ENCODE measurements at places on chromosomes 16 and 17.

GRCh38 chr17:61461967-61462718 is 9.9 kb downstream of the TBX4 start:
- DNase-seq, result no peak

DNA sequence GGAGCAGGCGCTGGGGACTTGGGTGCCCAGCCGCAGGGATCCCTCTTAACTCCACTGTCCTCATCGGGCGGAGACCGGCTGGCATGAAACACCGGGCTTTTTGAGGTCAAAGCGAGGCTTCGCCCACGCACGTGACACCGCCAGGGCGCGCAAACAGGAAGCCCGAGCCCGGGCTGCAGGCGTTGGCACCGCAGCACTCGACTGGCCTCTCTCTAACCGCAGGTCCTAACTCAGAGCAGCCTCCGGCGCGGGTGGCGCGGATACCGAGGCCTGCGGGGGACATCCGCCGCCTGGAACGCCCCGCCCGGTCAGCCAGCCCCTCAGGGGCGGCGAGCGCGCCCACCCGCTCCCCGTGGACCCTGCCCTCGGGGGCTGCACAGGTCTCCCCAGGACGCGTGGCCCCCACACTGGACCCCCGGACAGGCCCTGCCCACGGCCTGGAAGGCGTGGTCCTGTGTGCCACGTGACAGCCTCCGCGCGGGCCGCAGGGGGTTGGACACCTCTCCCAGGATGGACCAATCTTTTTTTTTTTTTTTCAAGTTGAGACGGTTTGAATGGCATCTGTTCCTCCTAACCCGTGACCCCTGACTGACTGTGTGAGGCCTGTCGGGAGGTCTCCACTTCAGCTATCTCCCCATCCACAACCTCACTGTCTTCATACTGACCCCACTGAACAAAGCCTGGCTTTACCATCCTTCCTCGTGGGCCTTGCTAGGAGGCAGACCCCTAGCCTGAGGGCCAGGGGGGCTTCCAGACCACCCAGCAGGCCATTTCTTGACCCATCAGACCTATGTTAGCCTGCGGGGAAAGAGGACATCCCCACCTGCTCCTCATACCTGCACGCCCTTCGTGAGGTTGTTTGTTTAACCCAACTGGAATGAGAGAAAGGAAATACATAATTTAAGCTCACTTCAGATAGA is 8.4 kb upstream of the SLC47A2 start:
- DNase-seq, result no peak

- no peak for DNase-seq
These were observed 1032.1 kb upstream of the RBFOX1 start for GRCh38 chr16:6300523-6300922.

GRCh38 chr16:78189121-78189520 is 89.7 kb downstream of the WWOX start:
- DNase-seq, result no peak

GRCh38 chr17:78142119-78142861 is 3.9 kb upstream of the C17orf99 start:
- no peak for DNase-seq

- DNase-seq, result no peak
These were observed 21.9 kb upstream of the SSTR2 start for GRCh38 chr17:73142872-73143381.

GRCh38 chr17:79843816-79844800 is 4.9 kb upstream of the CBX4 start:
- DNase-seq, result no peak

DNA sequence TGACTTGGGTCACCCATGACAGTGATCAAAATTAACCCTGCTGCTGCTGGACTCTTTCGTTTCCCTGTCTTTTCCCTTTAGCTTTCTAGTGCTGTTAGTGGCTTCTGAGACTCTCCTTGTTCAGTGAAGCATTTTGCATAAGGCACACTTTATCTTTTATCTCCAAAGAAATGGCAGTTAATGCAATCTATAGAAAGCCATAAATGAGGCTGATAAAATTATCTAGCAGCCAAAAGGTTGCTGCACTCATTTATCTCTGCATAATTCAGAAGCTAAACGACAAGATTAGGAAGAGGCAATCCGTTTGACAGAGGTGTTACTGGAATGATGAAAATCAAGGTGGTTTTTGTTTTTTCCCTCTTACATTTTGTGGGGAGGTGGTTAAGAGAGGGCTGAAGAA is 1109.5 kb upstream of the EEF2KMT start:
- DNase-seq, result no peak

DNA sequence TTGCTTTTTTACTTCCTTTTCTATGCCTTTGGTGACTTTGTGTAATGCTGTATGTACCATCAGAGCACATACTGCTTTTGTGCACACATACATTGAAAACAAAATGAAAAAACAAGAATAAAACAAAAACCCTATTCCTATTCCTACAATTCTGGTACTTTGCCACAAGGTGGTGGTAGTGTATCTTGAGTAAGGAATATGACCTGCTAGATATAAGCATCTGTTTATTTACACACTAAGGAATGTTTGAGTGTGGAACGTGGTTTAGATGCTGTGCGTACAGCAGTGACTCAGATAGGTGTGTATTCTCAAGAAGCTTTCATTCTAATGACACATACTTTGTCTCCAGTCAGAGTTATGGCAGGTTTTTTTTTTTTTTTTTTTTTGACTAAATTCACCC is 606.2 kb downstream of the WWOX start:
- DNase-seq, result peak; percentile 21

DNA sequence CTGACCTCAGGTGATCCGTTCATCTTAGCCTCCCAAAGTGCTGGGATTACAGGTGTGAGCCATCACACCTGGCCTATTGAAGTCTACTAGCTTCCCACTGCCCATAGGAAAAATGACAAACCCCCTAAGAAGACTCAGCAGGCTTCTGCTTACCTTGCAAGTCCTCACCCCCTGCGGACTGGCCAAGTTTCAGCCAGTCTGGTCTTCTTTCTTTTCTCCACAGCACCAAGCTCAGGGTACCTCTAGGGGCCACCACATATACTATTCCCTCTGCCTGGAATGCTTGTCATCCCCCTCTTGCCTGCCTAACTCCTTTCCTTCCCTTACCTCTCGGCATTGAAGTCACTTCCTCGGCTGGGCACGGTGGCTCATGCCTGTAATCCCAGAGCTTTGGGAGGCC is 31.2 kb downstream of the ABCC3 start:
- DNase-seq, result no peak

GRCh38 chr16:20611975-20612481 is 35.9 kb upstream of the ACSM2B start:
- no peak for DNase-seq

GRCh38 chr16:69283851-69284250 is 27.3 kb upstream of the VPS4A start:
- no peak for DNase-seq

- DNase-seq, result no peak
These were observed 9.4 kb downstream of the LPO start for GRCh38 chr17:58247511-58248363.

DNA sequence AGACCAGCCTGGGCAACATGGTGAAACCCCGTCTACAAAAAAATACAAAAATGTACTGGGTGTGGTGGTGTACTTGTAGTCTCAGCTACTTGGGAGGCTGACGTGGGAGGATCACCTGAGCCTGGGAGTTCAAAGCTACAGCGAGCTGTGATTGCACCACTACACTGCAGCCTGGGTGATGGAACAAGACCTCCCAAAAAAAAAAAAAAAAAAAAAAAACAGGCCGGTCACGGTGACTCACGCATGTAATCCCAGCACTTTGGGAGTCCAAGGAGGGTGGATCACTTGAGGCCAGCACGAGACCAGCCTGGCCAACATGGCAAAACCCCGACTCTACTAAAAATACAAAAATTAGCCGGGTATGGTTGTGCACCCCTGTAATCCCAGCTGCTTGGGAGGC is 12.7 kb upstream of the APPBP2 start:
- DNase-seq, result no peak

DNA sequence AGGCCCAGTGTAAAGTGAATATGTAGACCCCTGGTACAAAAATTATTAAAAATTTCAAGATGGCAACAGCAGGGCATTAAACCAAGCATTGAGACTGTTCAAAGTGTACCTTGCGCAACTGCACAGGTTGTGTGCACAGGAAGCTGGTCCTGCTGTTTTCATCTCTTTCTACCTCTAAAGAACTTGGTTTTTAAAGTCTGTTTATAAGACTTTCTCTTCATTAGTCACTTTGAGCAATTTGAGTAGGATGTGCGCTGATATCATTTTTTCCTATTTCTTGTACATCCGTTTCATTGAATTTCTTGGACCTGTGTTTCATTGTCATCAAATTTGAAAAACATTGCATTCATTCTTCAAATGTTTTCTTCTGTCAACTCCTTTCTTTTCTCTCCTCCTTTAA is 16.8 kb upstream of the PMP22 start:
- DNase-seq, result no peak

- DNase-seq, result peak; percentile 95
These were observed 5.6 kb downstream of the ZNF598 start for GRCh38 chr16:2003827-2004641.

GRCh38 chr16:2814551-2815298 is 2.3 kb upstream of the PRSS21 start:
- DNase-seq, result no peak

DNA sequence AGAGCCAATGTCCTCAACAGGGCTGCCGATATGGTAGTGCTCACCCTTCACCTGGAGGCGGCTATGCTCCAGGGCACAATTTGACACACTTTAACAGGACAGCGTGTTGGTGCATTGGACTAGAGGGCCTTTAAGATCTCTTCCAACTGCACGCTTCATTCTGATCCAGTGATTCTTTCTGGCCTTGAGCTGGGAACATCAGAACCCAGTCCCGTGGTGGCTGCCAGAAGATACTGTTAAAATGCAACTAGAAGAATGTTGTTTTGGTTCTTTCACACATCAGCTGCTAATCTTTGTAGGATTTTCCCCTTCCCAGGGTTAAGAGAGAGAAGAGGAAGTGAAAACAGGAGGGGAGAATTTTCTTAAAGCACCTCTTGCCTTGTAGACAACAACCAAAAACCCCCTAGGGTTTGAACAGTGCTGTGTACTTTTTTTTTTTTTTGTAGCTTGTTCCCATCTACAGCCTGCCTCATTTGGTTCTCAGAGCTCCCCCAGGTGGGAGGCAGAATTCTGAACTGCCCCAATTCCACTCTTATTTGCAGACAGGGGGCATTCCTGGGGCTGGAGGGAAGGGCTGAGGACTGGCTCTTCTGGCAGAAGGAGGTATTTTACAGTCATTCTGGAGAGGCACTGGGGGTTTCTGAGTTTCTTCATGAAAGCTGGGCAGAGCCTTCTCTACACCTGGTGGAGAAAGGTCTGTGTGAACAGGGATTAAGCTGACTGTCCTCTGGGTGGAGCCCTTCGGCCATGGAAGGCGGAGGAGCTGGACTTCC is 32.4 kb downstream of the SMARCE1 start:
- DNase-seq, result peak; percentile 77

- DNase-seq, result no peak
These were observed 12.9 kb downstream of the HEATR6 start for GRCh38 chr17:60065867-60066266.

DNA sequence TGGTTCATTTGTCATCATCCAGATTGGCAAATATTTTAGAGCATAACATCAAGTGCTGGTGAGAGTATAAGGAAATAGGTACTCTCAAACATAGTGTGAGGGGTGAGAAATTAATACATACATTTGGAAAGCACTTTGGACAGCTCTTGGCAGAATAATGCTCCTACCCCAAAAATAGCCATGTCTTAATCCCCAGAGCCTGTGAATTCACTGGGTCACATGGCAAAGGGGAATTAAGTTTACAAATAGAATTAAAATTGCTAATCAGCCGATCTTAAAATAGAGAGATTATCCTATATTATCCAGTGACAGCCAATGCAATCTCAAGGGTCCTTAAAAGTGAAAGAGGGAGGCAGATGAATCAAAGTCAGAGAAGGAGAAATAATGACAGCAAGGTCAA is 38.8 kb upstream of the ANKFN1 start:
- no peak for DNase-seq

GRCh38 chr17:81513372-81513752 is 763 bp upstream of the ACTG1 start:
- peak; percentile 72 for DNase-seq

- peak; percentile 77 for DNase-seq
These were observed 19.1 kb upstream of the CD79B start for GRCh38 chr17:63950940-63951907.

- peak; percentile 84 for DNase-seq
These were observed 50.4 kb downstream of the OR1D5 start for GRCh38 chr17:3012926-3013581.

- no peak for DNase-seq
These were observed 1.4 kb downstream of the PLD6 start for GRCh38 chr17:17204635-17205231.

DNA sequence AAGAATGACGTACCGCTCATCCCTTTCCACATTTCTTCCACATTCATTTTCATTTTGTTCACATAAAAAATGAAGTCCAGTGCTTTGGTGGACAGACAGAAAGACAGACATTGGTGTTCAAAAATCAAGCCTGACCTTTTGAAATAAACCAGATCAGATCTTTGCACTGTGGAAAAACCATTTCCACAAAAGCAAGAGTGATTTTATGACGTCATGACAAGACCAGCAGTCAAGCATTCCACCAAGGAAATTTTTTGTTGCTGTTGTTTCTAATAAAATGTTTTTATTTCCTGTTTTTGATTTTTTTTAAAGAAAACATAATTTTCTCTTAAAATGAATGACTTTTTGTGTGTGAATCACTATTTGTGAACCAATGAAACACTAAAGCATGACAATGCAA is 350.0 kb downstream of the KCNJ2 start:
- DNase-seq, result no peak

DNA sequence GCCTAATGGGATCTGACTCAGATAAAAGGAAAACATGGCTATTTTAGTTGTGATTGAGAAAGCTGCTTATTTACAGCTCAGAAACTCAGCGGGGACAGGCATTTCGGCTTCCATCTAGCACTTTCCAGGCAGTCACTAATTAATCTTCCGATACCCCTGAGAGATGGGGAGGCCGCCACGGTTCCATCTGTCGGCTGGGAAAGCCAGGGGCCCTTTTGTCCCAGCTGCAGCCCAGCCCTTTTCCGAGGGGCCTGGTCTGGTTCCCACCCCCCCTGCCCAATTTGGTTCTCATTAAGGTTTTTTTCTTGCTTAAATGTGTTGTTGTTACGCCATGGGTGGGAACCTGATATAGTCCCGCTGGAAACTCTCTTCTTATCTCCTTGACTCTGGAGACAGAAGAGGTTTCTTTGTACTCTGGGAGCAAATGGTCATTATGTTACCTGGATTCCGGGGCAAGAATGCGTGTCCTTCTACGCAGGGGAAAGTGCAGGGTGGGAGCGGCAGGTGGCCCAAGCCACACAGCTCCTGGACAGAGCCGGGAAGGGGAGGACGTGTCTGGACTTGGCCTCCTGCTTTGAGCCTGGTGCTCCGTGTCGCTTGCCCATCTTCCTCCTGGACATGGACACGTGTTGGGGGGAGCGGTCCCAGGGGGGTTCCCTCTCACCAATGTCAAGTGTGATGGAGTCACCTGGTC is 50.9 kb upstream of the GSE1 start:
- DNase-seq, result no peak

- DNase-seq, result no peak
These were observed 12.2 kb downstream of the SLC13A5 start for GRCh38 chr17:6700948-6701307.

DNA sequence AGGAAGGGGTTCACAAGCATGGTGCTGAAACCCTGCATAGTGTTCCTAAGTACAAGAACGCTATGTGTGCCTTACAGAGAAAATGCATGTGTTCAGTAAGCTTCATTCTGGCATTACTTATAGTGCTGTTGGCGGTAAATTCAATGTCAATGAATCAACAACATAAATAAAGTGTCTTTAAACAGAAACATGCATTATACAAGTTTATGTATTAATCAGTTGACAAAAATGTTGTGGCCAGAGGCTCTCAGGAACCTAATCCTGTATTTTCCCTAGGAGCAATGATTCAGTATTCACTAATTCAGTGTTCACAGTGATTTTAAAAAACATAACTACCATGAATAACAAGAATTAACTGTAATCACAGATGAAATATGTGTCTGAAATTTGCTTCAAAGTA is 47.1 kb upstream of the MYOCD start:
- no peak for DNase-seq
